Stimulated activated CD4-positive, alpha-beta T cell treated with anti-CD3 and anti-CD28 coated beads, Interleukin-1b, Interleukin-23, amount 100 ng/mL, for 1 hour (primary cell): ENCODE measurements at places on chromosomes 7 and 10.

DNA sequence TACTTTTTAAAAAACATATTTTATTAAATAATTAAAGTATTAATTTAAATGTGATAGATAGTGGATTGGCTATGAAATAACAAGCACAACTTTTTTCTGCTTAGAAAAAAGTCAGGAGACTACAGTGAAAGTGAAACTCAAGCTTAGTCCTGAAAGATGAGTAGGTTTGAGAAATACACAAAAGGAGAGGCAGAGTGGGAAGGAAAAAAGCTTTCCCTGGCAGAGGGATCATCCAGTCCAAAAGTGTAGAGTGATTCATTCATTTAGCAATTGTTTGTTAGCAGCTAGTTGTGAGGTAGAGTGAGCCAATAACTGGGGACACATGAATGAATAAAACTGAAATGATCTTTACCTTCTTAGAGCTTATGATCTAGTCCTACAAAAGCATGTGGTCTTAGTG, 93.5 kb downstream of the FOXP2 start:
- no peak for DNase-seq

- no peak for DNase-seq
These were observed 1.9 kb downstream of the FOXK1 start for GRCh38 chr7:4683884-4684565.

DNA sequence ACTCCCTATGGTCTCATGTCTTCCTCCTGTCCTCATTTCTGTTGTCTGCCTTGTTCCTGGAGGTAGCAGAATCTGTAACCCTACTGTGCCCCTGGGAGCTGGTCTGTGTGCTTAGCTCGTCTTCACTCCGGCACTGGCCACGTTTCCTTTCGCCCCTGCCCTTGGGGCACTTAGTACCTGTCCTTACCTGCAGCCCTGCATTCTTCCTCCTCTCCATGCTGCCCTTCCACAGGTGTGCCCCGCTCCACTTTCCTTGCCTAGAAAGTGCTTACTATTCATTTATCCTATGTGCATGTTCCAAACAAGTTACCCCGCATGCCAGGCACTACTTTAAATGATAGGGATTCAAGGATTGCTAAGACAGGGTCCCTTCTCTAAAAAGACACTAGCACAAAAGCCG, 199.9 kb upstream of the ZMIZ1 start:
- no peak for DNase-seq

DNA sequence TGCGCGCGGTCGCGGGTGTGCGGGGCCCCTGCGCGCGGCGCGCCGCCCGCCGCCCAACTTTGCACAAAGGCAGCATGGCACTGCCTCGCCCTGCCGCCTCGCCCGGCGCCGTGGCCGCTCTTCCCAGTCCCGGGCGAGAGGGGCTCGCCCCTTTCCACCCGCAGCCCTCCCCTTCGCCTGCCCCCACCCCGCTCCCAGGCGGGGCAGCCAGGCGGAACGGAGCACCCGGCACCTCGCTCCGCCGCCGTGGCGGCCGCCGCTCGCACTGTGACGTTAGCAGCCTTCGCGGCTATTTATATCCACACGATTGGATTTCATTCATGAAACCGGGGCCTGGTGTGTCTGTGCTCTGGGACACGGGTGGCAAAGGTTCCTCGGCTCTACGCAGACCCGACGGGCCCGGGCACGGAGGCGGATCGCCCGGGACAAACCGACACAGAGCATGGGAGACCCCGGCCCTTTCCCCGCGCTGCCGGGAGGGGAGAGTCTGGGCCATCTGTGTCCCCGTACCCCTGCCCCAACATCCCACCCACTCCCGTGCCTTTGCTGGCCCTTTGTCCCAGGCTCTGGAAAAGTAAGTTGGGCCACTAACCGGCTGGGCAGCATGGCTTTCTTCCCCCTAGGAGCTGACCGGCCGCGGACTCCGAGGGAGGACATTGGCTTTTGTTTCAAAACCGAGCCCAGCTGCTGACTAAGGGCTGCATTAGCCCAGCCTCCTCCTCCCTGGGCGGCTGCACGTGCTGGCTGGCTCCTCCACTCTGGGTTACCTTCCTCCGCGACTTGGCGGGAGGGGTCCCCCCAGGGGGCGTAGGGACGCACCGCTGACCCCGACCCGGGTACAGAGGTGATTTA, at the start of gene RHOBTB1:
Gene RHOBTB1, minus strand, starts transcription at position 128 of the 852 bp plus-strand sequence. CDS start 32,643 bp downstream, outside the sequence.
- DNase-seq = no peak

GRCh38 chr10:96401036-96401435, 42.2 kb upstream of the OPALIN start:
- no peak for DNase-seq

GRCh38 chr10:113751181-113751732, at the start of gene PLEKHS1:
Gene PLEKHS1 (plus strand): TSS chr10:113751682. CDS start chr10:113755278, 3,596 bp downstream.
- DNase-seq = no peak
